ENCODE measurements at places on chromosomes 3 and 15.

DNA sequence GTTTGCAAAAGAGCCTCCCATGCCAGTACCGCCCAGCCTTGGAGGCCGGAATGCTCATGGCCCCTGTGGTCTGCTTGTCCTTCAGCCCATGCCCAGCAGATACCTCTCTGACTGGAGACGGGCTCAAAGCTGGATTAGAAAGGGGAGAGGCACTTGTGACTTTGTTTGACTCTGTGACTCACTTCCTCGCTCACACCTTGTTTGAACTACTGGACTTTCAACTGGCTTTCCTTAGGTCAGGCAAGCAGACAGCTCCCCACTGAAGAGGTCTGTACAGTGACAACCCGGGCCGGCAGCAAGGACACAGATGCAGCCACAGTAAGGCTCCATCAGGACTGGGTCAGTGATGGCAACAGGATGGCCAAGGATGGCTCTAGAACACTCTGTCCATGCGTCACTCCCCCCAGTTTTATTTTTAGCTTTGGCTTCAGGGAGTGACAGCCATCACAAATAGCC, 98.6 kb upstream of the ABHD17C start:
- DNase-seq = no peak

DNA sequence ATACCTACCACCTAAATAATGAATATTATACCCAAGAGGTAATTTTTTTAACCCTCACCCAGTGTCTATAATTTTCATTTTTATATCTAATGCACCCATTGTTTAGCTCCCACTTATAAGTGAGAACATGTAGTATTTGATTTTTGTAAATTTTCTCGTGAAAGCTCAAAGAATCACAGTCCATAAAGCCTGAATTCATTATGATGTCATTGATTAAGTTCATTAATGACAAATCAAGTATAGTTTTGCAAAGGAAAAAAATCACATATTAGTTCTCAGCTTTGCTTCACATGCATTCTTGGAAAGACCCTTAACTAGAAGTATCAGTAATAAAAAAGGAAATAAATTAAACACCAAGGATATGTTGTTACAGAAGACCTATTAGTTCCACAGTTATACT, 425.3 kb upstream of the UBE2E2 start:
- no peak for DNase-seq

DNA sequence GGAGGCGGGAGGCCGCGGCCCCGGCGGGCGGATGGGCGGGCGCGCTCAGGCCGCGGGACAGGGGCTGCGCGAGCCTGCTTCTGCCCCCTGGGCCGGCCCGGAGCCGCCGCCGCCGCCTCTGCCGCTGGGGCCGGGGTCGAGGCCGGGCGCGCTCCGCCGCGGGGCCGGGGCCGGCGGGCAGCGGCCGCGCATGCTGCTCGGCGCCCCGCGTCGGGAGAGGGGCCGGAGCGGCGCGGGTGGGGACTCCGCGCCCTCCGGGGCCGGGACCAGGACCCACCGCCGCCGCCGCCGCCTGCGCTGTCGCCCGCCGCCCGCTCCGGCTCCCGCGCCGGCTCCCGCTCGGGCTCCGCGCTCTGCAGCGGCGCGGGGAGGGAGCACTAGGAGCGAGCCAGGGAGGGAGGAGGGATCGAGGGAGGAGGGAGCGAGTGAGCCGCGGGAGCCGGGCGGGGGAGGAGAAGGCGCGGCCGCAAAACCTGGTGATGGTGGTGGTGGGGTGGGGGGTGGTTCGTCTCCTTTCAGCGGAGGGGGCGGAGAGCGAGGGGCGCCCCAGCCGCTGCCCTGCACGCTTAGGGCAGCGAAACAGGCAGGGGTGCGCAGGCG, at the start of gene LINGO1:
TSS of gene LINGO1 (minus strand) at position 379 of the 600 bp plus-strand sequence. CDS start 597 bp downstream, outside the sequence.
- no peak for DNase-seq

GRCh38 chr3:172701751-172702150, 9.1 kb downstream of the NCEH1 start:
- DNase-seq = no peak
